ENCODE measurements at places on chromosomes 7 and 10.

- no peak for DNase-seq
Observed at GRCh38 chr7:37128327-37129034, 320.2 kb downstream of the ELMO1 start.

GRCh38 chr10:91575044-91575610, 57.7 kb downstream of the PPP1R3C start:
- DNase-seq, result no peak

DNA sequence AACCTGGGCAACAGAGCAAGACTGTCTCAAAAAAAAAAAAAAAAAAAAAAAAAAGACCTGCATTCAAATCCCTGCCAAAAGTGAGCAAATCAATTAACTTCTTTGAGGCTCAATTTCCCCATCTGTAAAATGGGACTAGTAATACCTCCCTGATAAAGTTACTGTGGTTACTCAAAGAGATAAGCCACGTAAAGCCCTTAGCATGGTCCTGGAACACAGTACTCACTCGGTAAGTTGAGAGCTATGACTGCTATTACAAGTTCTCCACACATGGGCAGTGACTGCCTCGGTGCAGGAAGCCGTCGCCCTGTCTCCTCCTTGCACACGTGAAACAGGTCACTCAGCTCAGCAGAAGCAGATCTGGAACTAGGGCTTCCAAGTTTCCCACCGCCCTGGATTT, 37.9 kb downstream of the DDIT4 start:
- DNase-seq, result no peak

GRCh38 chr10:81696609-81697388, 178.2 kb upstream of the NRG3 start:
- no peak for DNase-seq

GRCh38 chr10:4494551-4494950, 331.5 kb upstream of the AKR1E2 start:
- no peak for DNase-seq

DNA sequence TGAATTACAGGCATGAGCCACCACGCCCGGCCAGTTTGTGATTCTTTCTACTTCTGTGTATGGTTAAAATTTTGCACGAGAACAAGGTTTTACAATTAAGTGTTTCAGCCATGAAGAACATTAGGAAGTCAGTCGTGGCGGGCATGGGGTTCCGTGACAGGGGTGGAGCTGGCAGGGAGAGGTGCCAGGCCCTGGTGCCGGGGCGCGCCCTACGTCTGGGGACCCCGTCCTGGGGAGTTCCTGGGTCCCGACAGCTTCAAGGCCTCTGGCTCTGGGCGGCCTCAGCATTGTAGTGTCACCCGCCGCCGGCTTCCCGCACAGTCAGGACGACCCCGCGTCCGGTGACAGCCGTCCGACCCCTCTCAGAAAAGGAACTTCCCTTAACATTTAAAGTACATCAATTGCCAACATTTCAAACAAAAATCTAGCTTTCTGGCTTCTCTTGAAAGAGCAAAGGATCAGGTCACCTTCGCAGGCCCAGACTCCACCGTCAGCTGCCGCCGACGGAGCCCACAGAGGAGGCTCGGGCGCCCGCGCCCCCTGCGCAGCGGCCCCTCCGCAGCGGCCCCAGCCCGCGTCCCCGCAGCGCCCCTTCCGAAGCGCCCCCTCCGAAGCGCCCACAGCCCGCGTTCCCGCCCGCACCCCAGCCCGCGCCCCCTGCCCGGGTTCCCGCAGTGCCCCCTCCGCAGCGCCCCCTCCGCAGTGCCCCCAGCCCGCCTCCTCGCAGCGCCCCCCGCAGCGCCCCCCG, 23.2 kb upstream of the MKI67 start:
- no peak for DNase-seq

All from T-cell (primary cell).